HEK293T (cell line): ENCODE measurements at places on chromosomes 12 and 14.

- no peak for DNase-seq
Observed at GRCh38 chr12:13976028-13976584, 5.3 kb downstream of the GRIN2B start.

GRCh38 chr14:84998216-84998615 is 531.7 kb upstream of the FLRT2 start:
- DNase-seq, result no peak

DNA sequence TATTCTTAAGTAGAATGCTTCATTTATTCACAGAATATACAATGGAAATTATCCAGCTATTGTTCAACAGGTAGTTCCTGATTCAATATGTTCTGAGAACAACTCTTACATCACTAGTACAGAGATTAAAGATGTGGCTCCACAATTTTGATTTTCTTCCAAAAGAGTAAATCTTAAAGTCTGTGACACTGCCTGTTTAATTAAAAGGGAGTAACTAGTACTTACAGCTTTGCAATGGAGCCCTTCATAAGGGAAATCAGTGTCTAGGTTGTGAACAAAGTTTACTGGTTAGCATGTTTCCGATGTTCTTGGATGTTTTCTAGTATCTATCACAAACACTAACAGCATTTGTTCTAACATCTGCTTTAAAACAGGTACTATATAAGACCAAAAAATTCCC is 30.8 kb downstream of the MIA2 start:
- no peak for DNase-seq

- DNase-seq, result no peak
Observed at GRCh38 chr14:89907655-89908054, 46.9 kb downstream of the EFCAB11 start.

DNA sequence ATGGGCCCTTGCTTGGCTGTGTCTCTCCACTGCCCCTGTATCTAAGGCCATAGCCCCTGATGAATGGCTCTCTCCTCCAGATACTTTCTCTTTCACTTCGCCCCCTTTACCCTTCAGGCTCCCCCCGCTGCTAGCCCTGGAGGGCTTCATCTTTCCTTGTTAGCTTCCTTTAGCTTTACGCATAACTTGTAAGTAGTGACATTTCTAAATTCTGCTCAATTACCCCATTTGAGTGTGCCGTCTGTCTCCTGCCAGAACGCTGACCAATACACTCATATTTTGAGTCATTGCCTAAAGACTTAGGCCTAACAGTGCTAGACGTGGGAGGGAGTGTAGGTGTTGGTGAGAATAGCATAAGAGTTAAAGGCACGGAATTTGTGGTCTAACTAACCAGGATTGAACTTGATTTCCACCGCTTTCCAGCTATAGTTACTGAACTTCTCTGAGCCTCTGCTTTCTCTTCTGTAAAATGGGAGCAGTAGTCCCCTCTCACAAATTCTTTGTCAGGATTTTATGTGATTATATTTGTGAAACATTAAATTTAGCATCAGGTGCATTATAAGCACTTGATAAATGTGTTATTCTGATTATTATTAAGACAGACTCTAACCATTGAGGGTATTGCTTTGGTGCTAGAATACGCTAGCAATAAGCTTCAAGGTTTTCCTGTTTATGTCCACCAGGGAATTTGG is 129.3 kb downstream of the ZFP36L1 start:
- DNase-seq, result no peak

- no peak for DNase-seq
Observed at GRCh38 chr14:101542391-101542790, 18.9 kb upstream of the DIO3 start.

GRCh38 chr12:51323966-51324895 is at the start of gene BIN2:
BIN2 (minus strand) TSS chr12:51324174; CDS start chr12:51324102, 72 bp downstream.
- no peak for DNase-seq

- DNase-seq, result no peak
Observed at GRCh38 chr14:34325493-34325892, 136.5 kb downstream of the SPTSSA start.

DNA sequence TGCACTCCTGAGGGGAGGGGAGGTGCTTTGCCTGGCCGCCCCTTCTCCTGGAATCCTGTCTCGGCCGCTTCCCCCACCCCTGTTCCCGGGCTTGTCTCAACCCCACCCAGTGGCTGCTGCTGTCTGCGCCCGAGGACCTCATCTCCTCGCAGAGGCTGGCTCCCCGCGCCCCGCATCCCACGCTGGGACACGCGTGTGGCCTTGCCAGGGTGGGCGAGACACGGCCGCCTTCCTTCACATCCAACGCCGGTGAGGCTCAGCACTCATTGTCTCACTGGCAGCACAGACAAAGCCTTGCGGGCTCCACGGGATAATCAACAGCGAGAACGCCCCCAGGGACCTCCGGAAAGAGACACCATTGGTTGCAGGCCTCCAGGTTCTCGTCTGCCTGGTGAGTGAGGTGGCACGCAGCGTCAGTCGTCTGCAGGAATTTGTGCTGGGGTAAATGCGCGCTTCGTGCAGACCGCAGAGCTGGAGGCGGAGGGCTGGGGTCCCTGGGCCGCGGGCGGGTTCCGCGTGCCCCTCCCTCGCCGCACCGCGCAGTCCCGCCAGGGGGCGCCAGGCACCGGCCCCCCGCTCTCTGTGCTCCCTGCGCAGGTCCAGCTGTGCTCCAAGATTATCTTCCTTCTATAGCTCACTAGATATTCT is 26.8 kb downstream of the CCDC177 start:
- DNase-seq, result peak; percentile 44

- DNase-seq, result no peak
Observed at GRCh38 chr12:8559676-8560075, 19.0 kb upstream of the CLEC4E start.

- DNase-seq, result peak; percentile 38
Observed at GRCh38 chr14:103402695-103403094, 17.5 kb downstream of the MARK3 start.

DNA sequence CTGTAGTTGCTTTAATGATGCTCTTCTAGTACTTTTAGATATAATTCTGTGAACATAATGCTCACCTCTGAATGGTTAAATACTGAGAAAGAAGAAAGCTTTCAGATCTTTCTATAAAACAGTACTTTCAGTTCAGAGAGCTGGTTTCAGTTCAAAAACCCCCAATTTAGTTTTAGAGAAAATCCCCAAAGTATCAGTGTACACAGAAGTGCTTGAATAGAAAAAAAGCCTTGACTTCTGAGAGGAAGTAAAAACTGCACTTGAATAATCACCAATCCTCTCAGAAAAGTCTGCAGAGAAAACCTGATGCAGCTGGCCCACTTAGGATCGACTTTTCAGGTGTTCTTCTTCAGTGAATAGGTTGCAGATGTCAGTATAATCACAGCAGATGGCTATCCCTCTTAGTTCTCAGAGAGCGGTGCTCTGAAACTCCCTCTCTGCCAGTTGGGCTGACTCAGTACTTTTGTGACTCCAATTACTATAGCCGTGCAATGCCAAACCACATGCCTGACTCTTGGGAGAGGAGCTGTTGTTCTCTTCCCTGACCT is 616.3 kb downstream of the LRFN5 start:
- DNase-seq, result no peak

DNA sequence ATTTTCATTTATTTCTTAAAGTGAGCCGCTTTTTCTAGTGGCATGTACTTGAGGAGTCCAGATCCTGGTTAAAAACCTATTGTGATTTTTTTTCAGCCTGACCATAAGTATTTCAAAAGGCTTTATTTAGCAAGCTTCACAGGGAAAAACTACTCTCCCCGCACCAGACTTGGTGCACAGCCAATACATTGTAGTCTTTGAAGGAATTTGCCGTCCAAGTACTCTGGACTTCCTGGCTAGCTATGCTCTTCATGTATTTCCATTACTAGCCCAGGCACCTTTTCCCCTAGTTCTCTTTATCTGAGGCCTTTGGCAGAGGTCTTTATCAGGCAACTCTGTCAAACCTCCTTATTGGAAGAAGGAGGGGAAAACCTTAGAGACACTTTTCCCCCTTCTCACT is 234.7 kb downstream of the CCDC91 start:
- DNase-seq, result no peak

DNA sequence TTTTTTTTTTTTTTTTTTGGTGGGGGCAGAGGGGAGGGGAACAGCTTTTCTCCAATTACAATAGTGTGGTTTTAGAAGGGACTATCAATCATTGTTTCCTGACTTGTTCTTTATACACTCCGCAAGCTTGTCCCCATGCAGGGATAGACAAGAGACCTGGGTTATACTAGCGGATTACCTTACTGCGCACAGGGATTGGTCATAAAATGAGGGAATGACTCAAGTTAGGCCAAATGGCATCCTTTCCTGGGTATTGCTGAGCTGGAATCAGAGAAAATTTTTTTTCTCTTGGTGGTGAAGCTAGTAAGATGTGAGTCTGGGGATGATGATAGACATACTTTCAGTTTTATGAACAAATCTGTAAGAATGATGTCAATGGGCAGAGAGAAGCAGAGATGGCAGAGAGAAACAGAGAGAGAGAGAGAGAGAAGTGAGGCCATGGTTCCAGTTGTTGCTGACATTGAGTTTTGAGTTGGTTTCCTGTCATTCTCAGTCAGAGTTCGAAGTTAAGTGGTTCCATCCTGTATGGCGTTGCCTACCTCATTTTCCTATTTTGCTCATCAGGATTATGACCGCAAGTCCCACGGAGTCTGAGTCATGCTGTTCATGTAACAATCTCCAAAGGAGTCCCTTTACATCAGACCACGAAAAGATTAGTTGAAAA is 59.1 kb upstream of the OTOGL start:
- DNase-seq, result no peak

- DNase-seq, result no peak
Observed at GRCh38 chr14:73750531-73750901, 36.3 kb upstream of the PNMA1 start.

- no peak for DNase-seq
Observed at GRCh38 chr14:94581127-94581999, at the start of gene SERPINA5. SERPINA5 (plus strand) TSS chr14:94581426; CDS start chr14:94587363, 5,937 bp downstream.

- no peak for DNase-seq
Observed at GRCh38 chr12:6548966-6549683, 6.7 kb downstream of the IFFO1 start.

- no peak for DNase-seq
Observed at GRCh38 chr14:60640859-60641741, 8.2 kb downstream of the SIX1 start.

GRCh38 chr14:32472076-32472475 is 143.0 kb downstream of the AKAP6 start:
- no peak for DNase-seq

- no peak for DNase-seq
Observed at GRCh38 chr14:60506010-60506409, 2.9 kb upstream of the SIX6 start.

DNA sequence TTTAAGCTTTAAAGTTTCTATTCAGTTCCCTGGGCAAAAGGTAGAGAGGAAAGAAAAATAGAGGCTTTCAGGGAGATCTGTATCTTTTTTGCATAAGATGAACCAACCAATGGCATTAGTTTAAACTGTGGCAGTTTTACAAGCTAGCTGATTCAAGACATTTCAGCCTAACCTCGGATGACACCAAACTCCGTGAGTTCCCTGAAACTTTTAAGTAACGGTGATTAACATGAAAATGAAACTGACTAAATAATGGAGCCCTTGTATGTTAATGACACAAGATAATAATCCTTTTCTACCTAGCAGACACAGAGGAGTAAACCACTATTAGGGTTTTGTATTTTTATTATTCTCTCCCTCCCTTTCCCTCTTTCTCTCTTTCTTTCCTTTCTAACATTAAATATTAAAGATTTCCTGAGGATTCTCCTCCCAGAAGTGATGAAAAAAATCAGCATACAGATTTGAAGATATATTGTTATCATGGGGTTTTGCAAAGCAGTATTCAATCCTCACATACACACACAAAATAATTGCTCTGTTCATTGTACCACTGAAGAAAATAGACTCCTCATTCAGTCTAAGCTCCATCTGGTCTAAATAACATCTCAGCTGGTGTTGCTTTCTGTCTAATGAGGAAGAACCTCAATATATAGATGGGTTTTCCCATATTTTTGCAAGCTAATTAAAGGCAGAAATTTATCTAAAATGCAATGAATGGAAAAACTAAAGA is 483.8 kb downstream of the NOVA1 start:
- no peak for DNase-seq

- no peak for DNase-seq
Observed at GRCh38 chr12:107735763-107736162, 25.2 kb downstream of the PRDM4 start.

GRCh38 chr12:41248391-41248790 is 60.3 kb downstream of the PDZRN4 start:
- no peak for DNase-seq

- peak; percentile 32 for DNase-seq
Observed at GRCh38 chr14:49970474-49971147, 77.7 kb downstream of the ARF6 start.

- DNase-seq, result no peak
Observed at GRCh38 chr12:52667509-52667908, 12.7 kb downstream of the KRT1 start.

- peak; percentile 69 for DNase-seq
Observed at GRCh38 chr12:6570264-6570887, 2.3 kb upstream of the NOP2 start.

DNA sequence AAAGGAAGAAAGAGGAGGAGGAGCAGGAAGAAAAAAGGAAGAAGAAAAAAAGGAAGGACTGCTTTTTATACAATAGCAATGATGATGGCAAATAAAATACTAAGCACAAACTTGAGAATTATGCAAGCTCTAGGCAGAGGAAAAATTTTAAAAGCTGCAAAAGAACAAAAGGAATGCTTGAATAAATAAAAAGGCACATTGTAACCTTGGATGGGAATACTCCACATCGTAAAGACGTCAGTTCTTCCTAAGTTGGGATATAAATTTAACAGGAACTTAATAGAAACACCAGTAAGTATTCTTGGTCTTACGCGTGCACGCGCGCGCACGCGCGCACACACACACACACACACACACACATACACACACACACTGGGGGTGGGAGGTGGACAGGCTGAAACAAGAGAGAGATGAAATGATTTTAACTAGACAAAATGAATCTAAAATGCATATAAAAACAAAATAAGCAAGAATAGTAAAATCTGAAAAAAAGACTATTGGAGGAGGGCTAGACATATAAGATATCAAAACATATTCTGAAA is 43.0 kb downstream of the SERPINA3 start:
- DNase-seq, result no peak

DNA sequence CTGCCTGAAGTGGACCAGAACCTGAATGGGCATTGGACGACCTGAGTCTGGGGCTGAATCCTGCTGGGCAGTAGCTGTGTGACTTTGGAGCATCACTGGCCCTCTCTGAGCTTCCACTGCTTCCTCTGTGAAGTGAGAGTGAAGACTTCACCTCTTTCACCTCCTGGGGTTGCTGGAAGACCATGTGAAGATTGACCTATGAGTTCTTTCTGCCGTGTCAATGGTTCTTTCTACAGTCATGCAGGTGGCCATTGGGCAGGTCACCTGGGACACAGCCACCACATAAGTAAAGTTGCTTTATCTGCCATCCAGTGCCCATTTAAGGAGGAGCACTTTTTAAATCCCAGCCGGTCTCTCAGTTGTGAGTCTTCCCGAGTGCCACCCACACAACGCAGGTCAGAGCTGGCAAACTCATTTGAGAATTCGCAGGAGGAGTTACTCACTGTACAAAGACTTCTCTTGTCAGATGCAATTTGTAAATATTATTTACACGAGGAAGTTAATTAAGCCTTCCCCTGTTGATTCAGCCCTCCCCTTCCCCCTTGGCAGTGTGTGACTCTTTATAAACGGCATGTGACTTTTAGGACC is 74.8 kb upstream of the TCL1B start:
- no peak for DNase-seq
